ENCODE measurements at places on chromosomes 1 and 21.

DNA sequence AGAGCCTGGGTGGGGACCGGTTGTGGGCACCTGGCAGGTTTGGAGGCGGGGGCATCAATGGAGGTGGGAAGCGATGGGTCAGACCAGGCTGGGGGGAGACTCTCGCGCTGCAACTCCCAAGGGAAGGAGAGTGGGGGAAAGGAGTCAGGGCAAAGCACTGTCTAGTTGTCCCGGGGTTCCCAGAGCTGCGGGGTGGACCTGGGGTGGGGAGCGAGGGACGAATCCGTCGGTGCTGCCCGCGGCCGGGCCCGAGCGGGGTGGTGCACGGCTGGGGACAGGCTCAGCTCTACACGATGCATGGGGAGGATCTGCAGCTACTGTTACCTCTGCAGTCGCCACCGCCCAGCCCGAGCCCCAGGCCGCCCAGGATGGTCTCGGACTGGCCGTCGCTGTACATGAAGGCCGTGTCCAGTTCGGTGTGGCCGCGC is 427 bp downstream of the AKR7A2 start:
- no peak for DNase-seq

DNA sequence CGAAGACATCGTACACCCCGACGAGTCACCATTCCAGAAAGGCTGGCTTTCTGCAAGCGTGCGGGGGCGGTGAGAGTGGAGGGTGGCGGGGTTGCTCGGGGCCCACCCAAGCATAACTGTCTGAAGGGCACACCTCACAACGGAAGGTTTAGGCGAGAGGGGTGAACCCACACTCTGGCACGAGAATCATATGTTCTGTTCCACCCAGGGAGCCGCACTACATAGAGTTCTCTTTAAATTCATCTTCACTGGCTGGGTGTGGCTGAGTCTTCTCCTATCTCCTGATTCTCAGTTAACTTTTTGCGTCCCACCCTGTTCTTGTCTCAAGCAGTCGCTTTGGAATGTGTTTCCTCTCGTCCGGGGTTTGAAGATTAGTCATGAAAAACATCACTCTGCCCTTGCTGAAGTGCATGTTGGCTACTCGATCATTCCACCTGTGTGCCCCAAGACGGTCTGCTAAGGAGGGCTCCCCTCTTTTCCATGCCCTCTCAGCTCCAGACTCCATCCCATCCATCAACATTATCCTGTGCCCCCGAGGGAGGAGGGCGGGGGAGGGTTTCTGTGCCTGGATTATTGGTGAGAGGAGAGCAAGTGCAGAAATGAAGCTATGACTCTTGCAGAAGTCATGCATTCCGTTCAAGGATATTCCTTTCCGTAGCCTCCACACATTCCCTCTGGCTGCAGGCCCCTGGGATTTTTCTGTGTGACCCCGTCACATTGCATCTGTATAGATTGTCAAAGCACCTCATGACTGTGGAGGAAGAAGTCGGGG is 53.5 kb upstream of the CD34 start:
- DNase-seq: no peak

- DNase-seq: peak; percentile 42
These were observed 6.6 kb downstream of the LDLRAD2 start for GRCh38 chr1:21818656-21819055.

DNA sequence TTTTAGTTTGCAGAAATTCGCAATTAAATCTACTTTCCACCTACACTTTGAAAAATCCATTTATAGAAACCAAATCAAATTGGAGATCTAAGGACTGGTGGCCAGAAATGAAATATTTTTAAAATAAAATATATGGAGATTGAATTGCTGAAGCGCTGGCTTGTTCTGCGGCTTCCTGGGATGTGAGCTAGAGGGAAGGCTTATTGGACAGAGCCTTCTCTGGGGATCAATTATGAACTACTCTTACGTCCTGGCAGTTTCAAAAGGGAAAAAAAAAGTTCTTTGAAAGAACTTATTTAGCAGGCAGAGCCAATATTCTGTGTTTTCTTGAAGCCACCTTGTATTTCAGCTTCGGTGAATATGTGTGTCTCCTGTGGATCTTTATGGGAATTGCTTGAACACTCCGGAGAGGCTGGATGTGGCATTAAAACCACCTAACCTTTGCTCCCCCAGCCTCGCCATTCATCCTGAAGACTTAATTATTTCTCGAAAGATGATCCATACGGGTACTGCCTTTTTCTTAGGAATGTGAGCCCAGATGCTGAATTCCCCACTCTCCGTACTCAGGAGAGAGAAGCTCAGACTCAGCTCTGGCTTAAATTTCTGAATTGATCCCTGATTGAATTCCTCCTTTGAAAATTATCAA is 478.9 kb upstream of the VAMP3 start:
- DNase-seq: no peak

- no peak for DNase-seq
These were observed 2.0 kb downstream of the MTARC2 start for GRCh38 chr1:220750131-220750515.

- no peak for DNase-seq
These were observed 323.6 kb downstream of the MRPL39 start for GRCh38 chr21:25283720-25284119.

- no peak for DNase-seq
These were observed 7.0 kb downstream of the GPR3 start for GRCh38 chr1:27399251-27400025.

DNA sequence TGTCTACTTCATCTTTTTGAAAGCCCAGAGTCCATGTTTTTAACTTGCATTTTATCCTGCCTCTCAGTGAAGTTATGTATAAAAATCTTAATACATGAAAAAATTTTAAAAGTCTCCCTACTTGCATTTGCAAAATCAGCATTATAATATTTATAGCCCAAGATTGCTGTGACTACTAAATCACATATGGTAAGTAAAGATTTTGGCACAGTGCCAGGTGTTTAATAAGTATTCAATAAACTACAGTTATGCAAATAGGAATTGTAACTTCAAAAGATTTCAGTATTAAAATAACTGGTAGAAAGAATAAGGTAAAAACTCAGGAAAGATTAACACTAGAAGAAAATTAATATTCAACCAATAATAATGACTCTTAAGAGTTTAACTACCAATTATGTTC is 641.7 kb downstream of the LRRIQ3 start:
- no peak for DNase-seq

- no peak for DNase-seq
These were observed 109.2 kb downstream of the CASZ1 start for GRCh38 chr1:10687251-10687651.

DNA sequence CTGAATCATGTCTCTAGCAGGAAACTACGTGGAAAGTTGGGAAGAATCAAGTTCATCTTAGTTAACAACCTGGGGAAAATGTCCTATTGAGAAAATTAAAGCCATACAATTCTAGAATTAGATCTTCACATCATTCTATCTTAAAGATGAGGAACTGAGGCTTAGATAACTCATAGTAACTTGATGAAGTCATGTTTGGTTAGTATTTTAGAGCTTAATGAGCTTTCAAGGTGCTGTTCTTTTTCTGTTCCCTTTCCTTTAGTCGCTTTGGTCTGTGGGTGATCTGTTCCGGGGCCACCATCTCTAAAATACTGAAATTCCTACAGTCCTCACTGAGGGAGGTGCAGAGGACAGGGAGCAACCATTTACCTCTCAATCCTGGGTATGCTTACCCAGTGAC is 4.3 kb upstream of the GLUL start:
- DNase-seq: no peak

- DNase-seq: no peak
These were observed 10.2 kb downstream of the RHOC start for GRCh38 chr1:112696578-112697314.

GRCh38 chr1:232263452-232263851 is 366.5 kb downstream of the SIPA1L2 start:
- no peak for DNase-seq

DNA sequence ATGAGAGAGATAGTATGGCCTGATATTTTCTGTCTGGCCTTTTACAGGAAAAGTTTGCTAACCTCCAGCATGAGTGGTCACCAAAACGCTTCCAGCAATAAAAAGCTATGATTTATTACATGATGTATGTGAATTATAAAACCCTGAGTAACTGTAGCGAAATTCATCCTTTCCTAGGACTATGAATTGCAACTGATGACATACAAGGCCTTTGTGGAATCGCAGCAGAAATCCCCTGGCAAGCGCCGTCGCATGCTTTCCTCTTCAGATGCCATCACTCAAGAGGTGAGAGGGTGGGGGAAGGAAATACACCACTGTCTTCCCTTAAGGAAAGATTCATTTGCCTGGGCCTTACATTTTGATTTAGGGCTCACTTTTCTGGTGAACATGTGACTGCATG is 117.9 kb downstream of the MACF1 start:
- DNase-seq: no peak

GRCh38 chr1:244826712-244827111 is 8.7 kb upstream of the COX20 start:
- DNase-seq: no peak

DNA sequence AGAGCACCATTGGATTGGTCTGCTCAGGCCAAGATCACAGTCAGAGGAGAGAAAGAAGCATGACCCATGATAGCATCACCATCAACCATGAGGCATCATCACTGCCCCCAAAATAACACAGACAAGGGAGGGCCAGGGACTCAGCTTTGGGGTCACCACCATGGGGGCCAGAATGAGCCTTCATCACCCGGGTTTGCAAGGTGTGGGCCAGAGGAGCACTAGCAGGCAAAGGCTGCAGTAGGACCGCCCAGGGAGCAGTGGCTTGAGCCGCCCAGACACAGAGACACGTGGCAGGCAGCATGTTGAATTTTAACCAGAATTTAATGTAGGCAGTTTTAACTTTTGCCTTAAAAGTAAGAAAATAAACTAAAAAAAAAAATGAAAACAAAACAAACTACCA is 53.7 kb upstream of the TMPRSS2 start:
- DNase-seq: no peak

GRCh38 chr21:41765973-41766882 is 624 bp downstream of the RIPK4 start:
- no peak for DNase-seq

DNA sequence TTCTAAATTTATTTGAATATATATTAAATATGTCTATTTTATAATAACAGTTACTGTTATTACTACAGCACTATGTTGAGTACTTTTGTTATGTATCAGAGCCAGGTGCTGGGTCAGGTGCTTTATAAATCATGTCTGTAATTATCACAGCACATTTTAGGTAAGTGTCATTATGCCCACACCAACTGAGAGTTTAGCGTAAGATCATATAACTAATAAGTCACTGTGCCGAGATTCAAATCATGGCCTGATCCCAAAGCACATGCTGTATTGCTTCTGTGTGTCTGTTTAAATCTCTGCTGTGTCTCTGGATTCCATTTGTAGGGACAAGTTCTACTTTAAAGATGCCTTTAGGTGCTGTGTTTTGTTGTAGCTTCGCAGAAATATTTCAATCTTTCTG is 1.9 kb downstream of the GPSM2 start:
- DNase-seq: no peak

DNA sequence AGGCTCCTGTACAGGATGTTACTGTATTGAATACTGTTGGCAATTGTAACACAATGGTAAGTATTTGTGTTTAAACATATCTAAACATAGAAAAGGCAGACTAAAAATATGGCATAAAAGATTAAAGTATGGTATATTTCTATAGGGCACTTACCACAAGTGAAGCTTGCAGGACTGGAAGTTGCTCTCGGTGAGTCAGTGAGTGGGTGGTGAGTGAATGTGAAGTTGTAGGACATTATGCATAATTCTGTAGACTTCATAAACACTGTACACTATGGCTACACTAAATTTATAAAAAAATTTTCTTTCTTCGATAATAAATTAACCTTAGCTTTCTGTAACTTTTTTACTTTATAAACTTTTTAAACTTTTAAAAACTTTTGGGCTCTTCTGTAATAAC is 13.7 kb upstream of the TRIM62 start:
- no peak for DNase-seq

- DNase-seq: peak; percentile 76
These were observed 13.2 kb upstream of the CELA3B start for GRCh38 chr1:21963477-21964217.

- DNase-seq: no peak
These were observed 27.2 kb upstream of the KIF21B start for GRCh38 chr1:201050515-201051277.

DNA sequence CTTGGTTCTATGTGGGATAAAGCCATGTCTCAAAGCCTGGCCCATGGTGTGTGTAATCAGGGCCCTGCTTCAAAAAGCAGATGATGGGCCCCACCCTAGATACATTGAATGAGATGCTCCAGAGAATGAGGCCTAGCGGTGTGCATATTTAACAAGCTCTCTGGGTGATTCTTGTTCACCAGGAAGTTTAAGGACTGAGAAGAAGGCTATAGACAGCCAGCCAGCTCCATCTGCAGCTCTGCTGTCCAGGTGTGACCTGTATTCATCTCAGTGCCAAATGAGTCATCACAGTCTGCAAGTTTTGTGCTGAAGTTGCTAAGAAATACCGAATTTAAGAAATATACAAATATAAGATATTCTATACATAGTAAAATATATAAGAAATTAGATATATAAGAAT is 182.0 kb upstream of the RUNX1 start:
- DNase-seq: no peak

DNA sequence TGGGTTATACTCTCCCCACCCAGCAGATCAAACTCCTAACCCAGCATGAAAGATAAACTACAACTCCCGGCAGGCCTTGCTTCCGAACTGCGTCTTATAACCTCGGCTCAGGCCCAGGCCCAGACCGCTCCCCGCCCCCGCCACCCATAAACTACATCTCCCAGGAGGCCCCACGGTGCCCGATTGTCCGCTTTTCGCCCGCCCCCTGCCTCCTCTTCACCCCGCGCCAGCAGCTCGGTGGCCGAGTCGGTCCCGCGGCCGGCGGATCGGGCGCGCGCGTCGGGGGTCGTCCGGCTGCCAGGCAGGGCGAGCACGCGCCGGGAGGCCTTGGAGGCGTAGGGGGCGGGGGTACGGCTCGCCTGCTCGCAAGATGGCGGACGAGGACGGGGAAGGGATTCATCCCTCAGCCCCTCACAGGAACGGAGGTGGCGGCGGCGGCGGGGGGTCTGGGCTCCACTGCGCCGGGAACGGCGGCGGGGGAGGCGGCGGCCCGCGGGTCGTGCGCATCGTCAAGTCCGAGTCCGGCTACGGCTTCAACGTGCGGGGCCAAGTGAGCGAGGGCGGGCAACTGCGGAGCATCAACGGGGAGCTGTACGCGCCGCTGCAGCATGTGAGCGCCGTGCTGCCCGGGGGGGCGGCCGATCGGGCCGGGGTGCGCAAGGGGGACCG is at the start of gene SNX27:
Gene SNX27, plus strand, starts transcription at position 219 of the 669 bp plus-strand sequence. Its CDS starts 152 bp downstream, at position 371.
- peak; percentile 94 for DNase-seq

- DNase-seq: no peak
These were observed 28.4 kb downstream of the RRP1B start for GRCh38 chr21:43687566-43688399.
